Fibroblast of lung (primary cell): ENCODE measurements at places on chromosomes 1 and 21. TPM values are rescaled to one million over a fixed set of nuclear protein-coding genes. Genes with fewer than 3 reads are reported as not detected.

DNA sequence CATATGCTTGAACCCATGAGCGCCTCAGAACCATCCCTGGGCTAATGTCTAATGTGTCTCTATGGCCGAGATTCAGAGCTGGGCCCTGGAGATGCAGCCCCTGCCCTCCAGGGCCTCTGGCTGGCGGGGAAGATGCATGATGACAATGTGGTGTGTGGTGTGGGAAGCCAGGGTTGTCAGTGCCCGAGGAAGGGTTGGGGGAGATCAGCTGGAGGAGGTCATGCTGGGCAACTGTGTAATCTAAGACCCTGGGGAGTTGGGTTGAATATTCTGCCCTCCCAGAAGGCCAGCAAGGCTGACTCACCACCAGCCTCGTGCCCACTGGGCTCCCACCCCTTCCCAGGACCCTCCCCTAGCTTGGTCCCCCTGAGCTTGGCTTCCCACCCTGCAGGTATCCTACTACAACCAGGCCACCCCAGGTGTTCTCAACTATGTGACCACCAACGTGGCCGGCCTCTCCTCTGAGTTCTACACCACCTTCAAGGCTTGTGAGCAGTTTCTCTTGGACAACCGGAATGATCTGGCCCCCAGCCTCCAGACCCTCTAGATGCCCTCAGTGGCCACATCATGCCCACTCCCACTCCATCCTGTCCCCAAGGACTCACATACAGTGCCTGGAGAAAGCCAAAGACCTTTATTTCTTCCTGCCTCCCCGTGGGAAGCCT is 14.6 kb downstream of the FAM151A start:
- no peak for DNase-seq

DNA sequence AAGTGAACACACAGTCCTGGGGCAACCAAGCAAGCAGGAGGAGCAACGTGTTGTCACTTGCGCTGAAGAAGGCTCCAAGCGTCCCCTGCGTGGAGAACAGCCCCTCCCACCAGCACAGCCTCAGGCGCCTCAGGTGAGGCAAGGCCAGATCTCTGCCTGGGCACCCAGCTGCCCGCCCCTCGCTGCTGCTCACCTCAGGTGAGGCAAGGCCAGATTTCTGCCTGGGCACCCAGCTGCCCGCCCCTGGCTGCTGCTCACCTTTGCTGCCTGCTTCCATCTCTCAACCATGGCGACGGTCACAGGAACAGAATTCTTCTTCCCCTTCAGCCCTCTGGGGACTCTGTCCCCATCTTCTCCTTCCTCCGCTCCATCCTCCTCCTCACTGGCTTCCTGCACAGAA is 2.4 kb downstream of the NOC2L start:
- DNase-seq = no peak

- no peak for DNase-seq
Observed at GRCh38 chr1:218846181-218846580, 327.5 kb upstream of the LYPLAL1 start.

PRPF38B gene
- total RNA-seq = 11.6 and 17.8 TPM in 2 replicates

DNA sequence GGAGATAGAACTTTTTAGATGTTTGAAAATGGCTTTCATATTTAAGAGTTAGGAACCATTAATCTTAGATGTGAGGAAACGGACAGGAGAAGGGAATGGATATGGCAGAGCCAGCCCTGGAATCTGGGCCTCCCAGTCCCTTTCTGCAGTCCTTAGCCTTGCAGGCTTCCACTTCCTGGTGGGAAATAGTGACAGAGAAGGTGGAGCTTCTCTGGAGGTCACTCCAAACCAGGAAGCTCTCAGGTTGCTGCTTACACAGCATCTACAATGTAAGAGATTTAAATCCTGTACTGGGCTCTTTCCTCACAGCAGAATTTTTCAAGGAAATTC is 2.5 kb downstream of the S100A11 start:
- DNase-seq = no peak

LAX1 gene
- not detected in 2 replicates for total RNA-seq

- DNase-seq = peak; percentile 3
Observed at GRCh38 chr1:32618673-32619221, 31.6 kb downstream of the ZBTB8OS start.

DNA sequence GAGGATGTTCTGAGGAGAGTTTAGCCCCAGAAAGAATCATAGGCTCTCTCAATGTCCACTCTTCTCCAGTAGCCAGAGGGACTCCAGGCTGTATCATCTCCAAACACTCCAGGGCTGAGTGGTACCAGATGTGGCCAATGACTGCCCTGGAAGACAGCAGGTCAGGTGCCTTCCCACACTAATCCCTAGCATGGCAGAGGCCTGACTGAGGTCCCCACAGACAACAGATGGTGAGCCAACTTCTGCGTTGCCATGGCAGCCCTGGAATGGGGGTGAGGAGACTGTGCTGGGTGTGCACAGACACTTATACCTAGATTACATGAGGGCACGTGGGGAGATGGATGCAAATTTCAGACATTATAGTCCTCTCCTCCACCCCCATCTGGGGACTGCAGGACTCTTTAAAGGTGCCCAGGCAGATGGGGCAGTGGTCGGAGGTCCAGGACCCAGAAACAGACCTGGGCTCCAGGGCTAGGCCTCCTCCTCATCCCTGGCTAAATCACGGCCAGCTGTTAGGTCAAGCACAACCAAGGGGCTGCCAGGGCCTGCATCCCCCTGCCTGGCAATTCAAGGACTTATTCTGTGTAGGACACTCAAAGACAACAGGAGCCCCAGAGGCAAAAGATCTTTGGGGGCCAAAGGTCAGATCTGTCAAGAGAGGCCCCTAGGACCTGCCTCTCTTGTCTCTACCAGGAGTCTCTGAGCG is 42.9 kb downstream of the CAMK2N1 start:
- DNase-seq = no peak

- DNase-seq = no peak
Observed at GRCh38 chr1:244074559-244075171, 23.6 kb downstream of the ZBTB18 start.

GRCh38 chr1:198780376-198780775 is 141.5 kb downstream of the PTPRC start:
- DNase-seq = no peak

GRCh38 chr1:175134500-175134899 is 58.1 kb downstream of the KIAA0040 start:
- no peak for DNase-seq

SLC2A5 gene
- total RNA-seq = 0.77 and 0.83 TPM in 2 replicates

DNA sequence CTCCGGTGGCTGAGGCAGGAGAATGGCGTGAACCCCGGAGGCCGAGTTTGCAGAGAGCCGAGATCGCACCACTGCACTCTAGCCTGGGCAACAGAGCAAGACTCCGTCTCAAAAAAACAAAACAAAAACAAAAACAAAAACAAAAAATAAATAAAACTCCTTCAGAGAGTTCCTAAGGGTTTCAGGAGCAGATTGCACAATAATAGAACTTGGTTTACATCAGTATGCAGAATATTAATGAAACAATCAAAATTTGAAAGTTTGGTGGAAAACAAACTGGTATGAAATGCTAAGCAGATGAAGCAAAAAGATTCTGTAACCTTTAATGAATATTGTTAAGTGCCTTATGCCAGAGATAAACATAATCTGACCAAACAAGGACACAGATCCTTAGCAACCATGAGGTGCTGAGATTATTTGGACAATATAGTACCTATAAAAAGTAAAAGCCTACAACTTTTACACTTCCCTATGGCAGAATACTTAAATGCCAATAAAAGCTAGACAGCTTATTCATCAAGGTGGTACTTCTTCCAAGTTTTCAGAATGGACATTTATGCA is 41.2 kb downstream of the SLC25A24 start:
- no peak for DNase-seq
